ENCODE measurements at places on chromosomes 3 and 15. TPM values are rescaled to one million over a fixed set of nuclear protein-coding genes. Genes with fewer than 3 reads are reported as not detected.
A peak's percentile ranks its signal among the peaks of the same experiment; 100 is the strongest.

- DNase-seq: no peak
These were observed 590.7 kb upstream of the SGO1 start for GRCh38 chr3:20776692-20777091.

DNA sequence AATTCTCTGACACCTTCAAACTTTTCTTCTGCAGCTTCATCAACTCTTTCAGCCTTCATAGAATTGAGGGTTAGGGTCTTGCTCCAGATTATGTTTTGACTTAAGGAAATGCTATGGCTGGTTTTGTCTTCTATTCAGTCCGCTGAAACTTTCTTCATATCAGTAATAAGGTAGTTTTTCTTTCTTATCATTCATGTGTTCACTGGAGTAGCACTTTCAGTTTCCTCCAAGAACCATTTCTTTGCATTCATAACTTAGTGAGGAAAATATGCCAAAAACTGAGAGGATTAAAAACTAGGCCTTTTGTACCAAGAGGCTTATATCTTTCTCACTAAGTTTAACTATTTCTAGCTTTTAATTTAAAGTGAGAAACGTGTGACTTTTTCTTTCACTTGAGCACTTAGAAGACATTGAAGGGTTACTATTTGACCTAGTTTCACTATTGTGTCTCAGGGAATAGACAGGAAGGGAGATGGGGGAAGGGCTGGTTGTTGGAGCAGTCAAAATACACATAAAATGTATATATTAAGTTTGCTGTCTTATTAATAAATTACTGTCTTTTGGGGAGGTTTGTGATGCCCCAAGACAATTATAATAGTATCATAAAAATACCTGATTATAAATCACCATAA lies 1110.1 kb downstream of the TBL1XR1 start:
- no peak for DNase-seq

GRCh38 chr3:124059580-124059979 lies 67.7 kb upstream of the ROPN1 start:
- no peak for DNase-seq

Gene RPS17
- total RNA-seq: 3,448 TPM

DNA sequence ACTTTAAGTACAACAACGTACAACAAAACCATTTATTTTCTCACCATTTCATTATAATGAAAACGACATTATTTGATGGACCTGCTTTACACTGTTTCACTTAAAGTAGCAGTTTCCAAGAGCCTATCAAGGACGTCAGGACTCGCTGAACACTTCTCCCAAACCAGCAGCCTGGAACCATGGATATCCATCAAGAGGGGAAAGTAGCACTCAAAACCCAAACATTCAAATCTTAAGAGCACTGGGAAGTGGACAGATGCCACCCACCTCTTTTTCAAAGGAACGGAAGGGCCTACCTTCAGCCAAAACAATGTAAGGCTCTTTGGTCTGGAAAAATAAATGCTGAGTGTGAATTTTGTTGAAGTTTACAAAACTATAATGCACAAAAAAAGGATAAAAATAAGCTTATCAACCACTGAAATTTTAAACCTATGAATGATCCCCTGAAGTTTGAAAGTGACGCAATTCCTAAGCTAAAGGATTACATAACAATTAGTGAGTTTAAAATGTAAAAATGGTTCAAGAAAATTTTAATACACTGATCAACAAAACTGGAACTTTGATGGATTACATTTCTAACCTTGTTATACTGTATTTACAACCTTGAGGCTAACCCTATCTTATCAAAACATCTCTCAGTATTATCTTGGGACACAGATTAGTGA lies 4.6 kb downstream of the PIK3R4 start:
- DNase-seq: no peak

Gene NAA50
- total RNA-seq: 140 TPM

DNA sequence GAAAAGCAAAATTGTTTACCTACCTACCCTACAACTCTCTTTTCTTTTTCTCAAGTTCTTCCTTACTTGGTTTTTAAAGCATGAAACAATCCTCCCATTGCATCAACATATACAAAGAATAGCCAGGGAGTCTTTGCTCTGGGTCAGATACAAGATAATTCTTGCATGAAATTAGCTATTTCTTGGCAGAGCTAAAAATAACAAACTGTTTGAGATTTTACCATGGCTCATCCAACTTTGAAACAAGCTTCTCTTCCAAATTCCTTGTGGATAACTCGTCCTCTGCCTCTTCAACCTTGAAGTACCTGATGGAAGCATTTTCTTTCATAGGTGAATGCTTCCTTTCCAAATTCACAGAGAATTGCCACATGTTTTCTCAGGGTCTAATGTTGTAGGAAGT lies 9.2 kb upstream of the CBLB start:
- no peak for DNase-seq

Gene MKRN3
- total RNA-seq: 0.98 TPM

DNA sequence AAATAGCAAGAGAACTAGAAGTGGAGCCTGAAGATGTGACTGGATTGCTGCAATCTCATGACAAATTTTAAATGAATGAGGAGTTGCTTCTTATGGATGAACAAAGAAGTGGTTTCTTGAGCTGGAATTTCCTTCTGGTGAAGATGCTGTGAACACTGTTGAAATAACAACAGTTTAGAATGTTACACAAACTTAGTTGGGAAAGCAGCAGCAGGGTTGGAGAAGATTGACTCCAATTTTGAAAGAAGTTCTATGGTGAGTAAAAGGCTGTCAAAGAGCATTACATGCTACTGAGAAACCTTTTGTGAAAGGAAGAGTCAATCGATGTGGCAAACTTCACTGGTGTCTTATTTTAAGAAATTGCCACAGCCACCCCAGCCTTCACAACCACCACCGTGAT lies 220.9 kb upstream of the LRRFIP2 start:
- DNase-seq: no peak

DNA sequence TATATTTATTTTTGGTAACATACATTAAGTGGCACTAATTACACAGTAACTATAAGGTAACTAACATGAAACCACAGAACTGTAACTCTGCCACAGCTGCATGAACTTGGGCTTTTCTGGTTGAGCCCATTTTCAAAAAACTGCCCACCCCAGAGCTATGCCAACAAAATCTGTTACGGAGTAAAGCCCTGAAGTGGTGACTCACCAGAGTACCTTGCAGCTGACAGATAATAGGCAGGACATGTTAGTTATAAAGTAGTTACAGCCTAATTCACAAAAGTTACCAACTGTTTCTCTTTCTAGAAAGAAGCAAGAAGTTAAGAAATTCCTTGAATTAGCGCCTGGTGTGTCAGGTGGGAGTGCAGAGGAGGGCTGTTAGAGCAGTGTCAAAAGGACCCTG lies 1.5 kb upstream of the GPX1 start:
- no peak for DNase-seq

- no peak for DNase-seq
These were observed 199.3 kb upstream of the LINGO1 start for GRCh38 chr15:77831986-77832385.

Gene ZBTB11
- 23.4 TPM for total RNA-seq

DNA sequence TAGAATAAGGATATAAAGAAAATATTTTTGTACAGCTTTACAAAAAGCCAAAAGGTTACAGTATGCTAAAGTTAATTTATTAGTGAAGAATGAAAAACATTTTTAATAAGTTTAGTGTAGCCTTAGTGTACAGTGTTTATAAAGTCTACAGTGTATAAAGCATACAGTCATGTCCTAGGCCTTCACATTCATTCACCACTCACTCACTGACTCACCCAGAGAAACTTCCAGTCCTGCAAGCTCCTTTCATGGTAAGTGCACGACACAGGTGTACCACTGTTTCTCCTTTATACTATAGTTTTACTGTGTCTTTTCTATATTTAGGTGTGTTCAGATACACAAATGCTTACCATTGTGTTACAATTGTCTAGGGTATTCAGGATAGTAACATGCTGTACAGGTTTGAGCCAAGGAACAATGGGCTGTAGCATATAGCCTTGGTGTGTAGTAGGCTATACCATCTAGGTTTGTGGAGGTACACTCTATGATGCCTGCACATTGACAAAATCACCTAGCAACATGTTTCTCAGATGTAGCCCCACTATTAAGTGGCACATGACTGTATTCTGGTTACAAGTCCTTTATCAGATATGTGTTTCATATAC lies 197.1 kb upstream of the KBTBD8 start:
- no peak for DNase-seq

GRCh38 chr3:32392536-32393302 lies 1.1 kb downstream of the CMTM7 start:
- peak; percentile 64 for DNase-seq

DNA sequence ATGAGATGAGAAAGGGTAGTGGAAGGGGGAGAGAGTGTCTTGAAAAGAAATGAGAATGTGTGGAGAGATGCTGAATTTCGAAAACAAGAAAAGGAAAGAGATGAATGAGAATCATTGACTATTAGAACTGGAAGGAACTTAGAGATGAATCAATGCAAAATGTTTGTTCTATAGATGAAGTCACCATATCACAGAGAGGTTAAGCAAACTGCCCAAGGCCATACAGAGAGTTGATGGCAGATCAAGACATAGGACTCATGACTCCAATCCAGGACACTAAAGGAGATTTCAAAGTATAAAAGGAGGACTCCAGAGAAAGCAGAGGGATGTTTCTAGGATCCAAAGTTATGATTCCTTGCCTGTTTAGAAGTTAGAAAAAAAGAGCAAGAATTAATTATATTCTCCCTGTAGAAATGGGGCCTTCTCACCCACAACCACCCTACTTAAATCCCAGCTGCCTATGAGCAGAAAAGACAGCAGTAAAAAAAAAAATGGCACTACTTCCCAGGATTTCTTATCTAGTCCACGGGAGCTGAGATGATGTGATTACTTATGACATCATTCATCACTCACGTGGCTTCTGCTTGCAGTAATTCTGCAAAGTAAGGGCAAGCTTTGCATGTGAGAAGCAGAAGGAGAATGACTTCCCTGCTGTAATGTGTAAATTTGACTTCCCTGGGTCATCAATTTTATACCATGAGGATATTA lies 210.8 kb upstream of the MRPL3 start:
- DNase-seq: no peak

DNA sequence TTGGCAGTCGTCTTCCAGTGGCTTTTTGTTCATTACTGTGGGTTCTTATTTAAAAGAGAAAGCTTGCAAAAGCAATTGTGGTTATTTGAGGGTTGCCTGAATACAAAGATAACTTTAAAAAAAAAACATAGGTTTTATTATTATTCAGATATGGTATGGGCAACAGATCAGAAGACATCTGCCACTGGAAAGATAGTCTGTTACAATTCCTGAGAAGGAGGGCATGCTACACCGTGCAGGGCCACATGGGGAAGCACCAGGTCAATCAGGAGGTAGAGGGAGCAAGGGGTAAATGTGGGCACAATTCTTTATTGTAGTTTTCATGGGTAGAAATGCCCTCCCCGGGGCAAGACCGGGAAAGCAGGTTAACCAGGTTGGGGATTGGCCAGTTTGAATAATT lies 46.5 kb downstream of the BBS4 start:
- DNase-seq: no peak

Gene MRAS
- 157 TPM for total RNA-seq

Gene FBN1
- 83.2 TPM for total RNA-seq

DNA sequence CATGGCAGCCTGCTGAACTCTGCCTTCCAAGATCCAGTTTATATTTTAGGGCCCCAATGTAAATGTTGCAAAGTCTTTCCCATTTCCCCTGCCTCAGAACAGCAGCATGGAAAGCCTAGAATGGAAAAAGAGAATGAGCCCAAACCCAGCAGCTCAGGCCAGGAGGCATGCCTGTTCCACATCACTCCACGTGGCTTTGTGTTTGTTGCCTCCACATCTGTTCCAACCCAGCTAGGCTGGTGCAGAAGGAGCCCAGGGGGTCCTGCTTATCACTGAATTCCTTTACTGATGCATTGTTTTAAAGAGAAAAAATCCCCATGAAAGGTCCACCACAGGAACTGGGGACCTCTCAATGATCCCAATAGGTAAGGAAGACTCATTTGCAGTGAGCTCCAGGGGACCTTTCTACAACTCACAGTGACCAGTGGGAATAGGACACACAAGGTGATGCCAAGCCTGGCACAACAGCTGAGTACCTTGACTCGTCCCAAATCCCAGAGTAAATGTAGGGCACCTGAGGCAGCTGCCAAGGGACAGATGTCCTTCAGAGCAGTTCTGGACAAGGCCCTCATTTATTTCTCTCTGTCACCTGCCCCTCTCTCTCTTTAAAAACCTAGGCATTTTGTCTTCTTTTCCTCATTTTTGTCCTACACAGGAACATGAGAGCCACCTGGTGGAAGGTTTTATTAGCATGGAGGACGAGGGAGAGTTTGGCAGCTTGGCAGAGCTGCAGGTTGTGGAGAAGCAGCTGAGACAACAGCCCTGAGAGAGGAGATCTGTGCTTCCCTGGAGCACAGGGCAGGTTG lies 41.7 kb upstream of the ADAMTS17 start:
- DNase-seq: no peak

DNA sequence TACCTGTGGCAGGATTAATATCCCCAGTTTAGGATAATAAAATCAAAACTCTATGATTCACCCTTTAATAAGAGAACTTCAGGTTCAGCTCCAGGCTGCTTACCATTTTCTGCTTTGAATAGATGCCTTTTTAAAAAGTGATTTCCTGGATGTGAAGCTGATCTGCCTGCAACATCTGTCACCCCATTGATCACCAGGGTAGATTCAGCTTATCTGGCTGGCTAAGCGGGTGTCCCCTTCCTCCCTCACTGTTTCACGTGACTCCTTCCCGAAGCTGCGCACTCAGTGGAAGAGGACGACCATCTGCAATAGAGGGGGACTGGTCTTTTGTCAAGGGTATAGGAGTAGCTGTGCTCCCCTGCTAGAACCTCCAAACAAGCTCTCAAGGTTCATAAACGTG lies 128.1 kb downstream of the IL1RAP start:
- no peak for DNase-seq

DNA sequence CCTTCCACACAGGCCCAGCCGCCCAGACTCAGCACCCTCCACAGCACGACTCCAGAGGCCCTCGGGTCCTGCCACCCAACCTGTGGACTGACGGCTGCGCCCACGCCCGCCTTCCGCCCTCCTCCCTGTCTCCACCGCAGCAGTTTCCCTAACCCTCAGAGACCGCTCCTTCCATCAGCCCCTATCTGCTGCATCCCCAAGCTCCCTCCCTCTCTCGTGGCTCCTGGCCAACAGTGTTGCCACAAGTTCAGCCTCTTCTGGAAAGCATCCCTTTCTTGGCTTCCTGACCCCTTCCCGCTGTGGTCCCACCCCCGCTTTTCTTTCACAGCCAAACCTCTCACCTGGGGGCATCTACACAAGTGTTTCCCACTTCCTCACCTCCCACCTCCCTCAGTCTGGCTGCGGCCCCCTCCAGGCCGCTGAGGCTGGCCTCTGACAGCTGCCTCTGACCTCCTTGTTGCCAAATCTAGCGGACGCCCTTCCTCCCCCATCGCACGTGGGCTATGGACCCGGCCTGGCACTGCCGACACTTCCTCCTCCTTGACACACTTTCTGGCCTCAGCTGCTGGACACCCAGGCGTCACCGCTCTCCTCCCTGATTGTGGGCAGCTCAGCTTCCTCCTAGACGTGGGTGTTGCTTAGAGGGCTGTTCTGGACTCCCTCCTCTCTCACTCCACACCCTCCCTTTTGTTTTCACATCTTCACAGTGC lies 168.8 kb upstream of the TLE3 start:
- peak; percentile 72 for DNase-seq

Gene IFRD2
- 72.7 TPM for total RNA-seq

DNA sequence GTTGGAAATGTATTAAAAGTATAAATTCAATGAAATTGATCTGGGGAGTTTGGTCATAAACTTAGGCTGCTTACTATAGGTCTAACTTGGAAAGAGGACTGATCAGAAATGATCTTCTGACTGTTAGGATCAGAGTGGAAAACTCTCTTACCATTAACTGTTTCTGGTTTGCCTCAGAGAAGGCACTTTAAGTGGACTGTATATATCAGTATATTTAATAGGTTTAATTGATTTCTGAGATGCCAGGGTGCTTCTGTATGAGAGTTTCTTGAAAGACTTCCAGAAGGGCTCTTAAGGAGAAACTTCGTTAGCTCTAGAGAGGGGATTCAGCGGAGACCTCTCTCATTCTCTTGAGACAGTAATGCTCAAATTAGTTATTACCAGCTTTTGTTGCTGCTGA lies 36.5 kb downstream of the ECT2 start:
- no peak for DNase-seq
